ENCODE measurements at places on chromosomes 4 and X.

- no peak for DNase-seq
These were observed 34.0 kb upstream of the GYPA start for GRCh38 chr4:144174401-144175067.

GRCh38 chr4:41331224-41331623 lies 74.5 kb downstream of the UCHL1 start:
- DNase-seq: no peak

DNA sequence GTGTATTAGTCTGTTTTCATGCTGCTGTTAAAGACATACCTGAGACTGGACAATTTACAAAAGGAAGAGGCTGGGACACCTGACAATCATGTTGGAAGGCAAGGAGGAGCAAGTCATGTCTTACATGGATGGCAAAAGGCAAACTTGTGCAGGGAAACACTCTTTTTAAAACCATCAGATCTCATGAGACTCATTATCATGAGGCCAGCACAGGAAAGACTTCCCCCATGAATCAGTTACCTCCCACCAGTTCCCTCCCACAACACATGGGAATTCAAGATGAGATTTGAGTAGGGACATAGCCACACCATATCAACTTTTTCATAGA lies 11.2 kb downstream of the TENT5D start:
- no peak for DNase-seq

- no peak for DNase-seq
These were observed 689 bp downstream of the METAP1 start for GRCh38 chr4:98996056-98996764.

- no peak for DNase-seq
These were observed 66.5 kb downstream of the DMP1 start for GRCh38 chr4:87716371-87717265.

DNA sequence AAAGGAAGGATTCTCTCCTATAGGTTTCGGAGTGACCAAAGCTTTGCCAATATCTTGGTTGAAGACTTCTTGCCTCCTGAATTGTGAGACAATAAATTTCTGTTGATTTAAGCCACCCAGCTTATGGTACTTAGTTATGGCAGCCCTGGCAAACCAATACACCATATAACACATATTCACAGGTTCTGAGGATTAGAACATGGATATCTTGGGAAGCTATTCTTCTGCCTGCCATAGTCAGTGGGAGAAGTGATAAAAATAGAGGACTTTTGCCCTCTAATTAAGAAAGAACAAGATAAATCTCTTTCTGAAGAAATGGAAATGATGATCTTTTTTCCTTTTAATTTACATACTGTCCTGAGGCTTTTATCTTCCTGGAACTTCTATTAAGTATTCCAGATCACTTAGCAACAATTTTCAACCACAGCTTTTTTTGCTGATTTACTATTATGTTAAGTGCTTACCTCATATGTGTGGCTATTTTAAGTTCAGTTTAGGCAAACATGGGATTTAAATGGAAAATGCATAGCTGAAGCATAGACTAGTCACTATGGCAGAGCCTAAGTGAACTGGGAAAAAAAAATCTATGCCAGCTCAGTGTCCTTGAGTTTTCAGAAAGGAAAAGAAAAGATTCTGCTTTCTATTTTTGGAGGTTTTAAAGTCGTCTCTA lies 381.7 kb downstream of the STPG2 start:
- DNase-seq: no peak

DNA sequence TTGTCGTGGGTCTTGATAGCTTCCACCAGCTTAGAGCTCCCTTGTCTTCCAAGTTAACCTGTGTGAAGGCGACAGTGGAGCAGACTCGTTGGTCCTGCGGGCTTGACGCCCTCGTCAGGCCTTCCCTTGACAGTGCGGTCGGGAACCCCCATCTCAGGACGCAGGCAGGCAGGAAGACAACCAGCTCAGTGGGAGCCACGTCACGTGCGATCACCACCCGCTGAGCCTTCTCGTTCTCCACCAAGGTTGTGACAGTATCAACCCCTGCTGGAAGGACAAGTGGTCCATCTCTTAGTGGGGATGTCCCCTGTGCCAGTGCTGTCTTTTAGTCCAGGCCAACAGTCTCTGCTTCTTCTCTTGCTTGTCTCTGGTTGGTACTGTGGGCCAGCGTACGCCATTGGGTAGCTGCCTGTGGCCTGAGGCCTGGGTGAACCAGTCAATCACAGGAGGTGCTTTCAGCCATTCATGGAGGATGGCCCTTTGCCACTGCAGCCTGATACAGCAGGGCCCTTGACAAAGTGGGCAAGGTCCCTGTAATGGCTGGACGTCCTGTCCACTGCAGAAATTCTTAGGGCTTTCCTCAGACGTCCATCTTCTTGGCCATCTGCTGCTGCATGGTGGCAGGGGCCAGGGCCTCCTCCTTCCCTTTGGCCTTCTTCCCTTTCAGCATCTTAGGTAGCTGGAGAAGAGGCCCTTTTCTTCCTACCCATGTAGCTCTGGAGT lies 31.4 kb downstream of the RGS12 start:
- peak; percentile 9 for DNase-seq

DNA sequence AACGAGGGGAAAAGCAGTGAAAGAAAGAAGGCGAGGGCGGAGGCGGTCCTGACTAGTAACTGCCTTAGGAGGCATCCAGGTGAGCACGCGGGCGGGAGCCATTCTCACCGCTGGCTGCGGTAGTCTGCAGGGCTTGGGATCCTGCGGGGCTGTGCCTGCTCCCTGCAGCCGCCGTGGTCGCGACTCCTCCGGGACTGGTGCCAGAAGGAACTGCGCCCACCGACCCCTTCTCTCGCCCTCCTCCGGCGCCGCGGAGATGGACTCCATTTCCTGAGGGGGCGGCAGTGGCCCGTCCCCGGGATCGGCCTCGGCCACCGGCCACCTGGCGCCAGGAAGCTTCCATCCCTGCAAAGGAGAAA lies 543 bp downstream of the NFXL1 start:
- peak; percentile 46 for DNase-seq

- no peak for DNase-seq
These were observed 14.3 kb downstream of the ABLIM2 start for GRCh38 chr4:8144359-8144758.

GRCh38 chrX:14352511-14352910 lies 176.8 kb upstream of the GLRA2 start:
- no peak for DNase-seq

DNA sequence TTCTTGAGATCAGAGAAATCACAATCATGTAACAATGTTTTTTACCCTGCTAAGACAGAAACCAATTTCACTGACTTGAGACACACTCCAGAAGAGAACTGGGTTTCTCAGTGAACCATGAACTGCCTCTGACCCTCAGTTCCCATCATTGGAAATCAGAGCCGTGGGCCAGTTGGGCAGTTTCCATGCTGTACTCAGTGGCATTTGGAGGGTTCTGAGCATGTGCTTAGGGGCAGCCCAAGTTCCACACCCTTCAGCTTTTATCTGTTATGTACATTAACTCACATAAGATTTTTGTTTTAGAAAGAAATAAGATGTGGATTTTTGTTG lies 77.9 kb downstream of the BTC start:
- no peak for DNase-seq

DNA sequence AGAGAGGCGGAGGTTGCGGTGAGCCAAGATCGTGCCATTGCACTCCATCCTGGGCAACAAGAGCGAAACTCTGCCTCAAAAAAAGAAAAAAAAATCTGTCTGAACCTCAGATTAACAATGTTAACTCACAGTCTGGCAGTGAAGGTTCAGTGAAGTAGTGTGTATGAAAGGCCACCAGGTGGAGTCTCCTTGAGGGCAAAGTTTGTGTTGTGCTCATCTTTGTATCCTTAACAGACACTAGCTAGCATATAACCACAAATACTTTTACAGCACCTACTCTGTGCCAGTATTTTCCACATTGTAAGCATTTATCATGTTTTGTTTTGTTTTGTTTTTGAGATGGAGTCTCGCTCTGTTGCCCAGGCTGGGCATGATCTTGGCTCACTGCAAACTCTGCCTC lies 46.0 kb upstream of the MGST2 start:
- DNase-seq: no peak

GRCh38 chr4:169151671-169152070 lies 119.1 kb downstream of the SH3RF1 start:
- no peak for DNase-seq

- DNase-seq: no peak
These were observed 67.2 kb downstream of the SMARCAD1 start for GRCh38 chr4:94274912-94275311.

- DNase-seq: no peak
These were observed 2666.6 kb downstream of the PCDH7 start for GRCh38 chr4:33386764-33387163.

DNA sequence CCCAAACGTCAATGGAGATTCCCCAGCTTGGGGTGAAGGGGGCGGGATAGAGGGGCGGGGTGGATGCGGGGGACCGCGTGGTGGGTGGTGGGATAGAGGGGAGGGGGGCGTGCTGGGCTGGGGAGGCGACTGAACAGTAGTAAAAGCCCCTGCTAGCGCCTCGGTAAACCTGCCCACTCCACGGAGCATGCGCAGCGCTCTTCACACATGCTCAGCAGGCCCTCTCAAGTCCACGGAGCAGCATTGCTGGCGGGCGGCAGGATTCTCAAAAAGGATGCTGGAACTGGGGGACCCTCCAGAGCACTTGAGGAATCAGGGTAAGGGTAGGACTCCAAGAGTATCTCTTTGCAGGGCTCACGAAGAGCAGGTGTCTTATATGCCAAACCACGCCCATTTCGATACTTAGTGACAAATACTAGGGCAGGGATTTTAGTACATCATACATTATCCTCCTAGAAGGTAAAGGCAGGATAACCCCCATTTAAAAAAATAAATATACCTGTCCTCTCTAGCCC lies 378 bp upstream of the RPS6KA6 start:
- DNase-seq: peak; percentile 1

GRCh38 chr4:60814549-60814948 lies 385.6 kb upstream of the ADGRL3 start:
- DNase-seq: no peak

DNA sequence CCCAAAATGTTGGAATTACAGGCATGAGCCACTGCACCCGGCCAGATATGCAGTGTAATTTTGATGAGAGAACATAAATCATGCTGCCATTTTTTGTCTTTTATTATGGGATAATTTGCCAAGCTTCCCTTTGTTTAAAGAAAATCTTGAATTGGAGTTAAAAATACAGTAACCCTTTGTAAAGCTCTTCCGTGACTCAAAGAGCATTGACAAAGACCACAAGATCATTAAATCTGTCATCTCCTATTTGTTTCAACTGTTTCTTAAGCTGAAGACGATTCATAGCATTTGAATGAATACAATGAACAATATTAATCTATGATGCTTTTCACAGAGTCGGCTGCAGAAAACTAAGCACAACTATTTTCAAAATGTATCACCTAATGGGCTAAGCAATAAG lies 132.6 kb downstream of the ANAPC4 start:
- no peak for DNase-seq

DNA sequence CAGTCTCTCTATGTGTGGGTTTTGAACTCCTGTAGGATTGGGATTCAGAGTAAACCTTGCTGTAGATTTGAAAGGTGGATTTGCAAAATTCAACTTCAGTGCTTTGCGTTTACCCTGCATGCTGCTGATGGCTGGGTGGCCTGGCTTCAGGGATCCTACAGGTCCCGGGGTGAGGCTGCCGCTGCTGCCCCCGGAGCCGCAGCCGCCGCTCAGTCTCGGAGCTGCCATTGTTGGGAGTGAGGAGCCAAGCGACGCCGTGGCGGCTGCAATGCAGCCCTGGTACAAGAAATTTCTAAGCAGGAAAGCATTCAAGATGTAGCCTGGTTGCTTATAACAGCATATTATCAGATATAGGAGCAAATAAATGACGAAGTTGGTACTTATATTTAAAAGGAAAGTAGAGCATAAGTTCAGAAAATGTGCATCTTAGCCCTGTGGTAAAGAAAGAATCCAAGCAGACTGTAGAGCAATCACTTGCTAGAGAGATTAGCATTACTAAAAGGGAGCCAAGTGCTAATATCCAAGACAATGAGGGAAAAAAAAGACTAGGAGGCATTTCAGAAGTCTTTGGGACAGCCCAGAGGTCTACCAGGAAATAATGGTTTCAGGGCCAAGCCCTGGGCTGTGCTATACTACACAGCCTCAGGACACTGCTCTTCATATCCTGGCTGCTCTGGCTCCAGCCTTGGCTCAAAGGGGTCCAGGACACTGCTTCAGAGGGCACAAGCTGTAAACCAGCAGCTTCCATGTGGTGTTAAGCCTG lies 36.9 kb upstream of the CHIC1 start:
- no peak for DNase-seq

- DNase-seq: no peak
These were observed 56.3 kb downstream of the DTHD1 start for GRCh38 chr4:36337665-36338185.

- peak; percentile 72 for DNase-seq
These were observed 26.8 kb downstream of the PRPS1 start for GRCh38 chrX:107654872-107655761.

GRCh38 chr4:77538574-77539157 lies 67.0 kb upstream of the CXCL13 start:
- DNase-seq: no peak

DNA sequence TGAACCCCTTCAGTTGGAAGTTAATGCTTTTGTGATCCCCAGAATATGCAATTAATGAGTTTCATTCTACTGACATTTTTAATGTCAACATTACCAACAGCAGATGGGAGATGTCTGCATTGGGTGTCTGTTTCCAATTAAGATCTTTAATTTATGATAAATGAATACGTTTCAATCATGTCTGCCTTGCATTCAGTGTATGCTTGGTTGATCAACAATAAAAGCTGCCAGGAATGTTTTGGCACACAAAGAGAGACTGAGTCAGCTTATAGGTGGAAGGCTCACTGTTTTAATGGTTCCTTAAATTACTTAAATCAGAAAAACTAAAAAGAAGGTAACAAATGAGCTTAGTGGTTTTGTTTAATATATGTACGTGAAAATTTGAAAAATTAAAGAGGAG lies 359.9 kb upstream of the CNKSR2 start:
- DNase-seq: no peak

DNA sequence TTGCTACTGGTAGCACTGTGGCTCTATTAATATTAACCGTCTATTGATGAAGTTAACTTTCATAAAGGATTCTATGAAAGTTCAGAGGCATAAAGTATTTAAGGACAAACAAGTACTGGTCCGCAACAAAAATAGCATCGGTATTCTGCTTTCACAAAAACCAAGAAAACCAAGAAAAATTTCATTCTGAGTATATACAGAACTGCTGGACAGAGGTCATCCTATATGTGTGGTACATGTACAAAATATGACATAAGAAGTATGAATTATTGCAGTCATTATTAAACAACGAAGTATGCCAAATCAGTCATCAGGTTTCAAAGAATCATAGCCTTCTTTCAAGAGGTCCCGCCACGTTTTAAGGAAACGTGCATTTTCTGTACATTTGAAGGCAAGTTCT lies 2.4 kb downstream of the C4orf46 start:
- DNase-seq: no peak

Data from stimulated activated CD4-positive, alpha-beta T cell treated with anti-CD3 and anti-CD28 coated beads, Interleukin-2, amount 100 ng/mL, for 24 hours (primary cell).